HT-29 (cell line): ENCODE measurements at places on chromosomes 11 and 22. TPM values are rescaled to one million over a fixed set of nuclear protein-coding genes. Genes with fewer than 3 reads are reported as not detected.

- no peak for DNase-seq
These were observed 93.9 kb downstream of the TRMU start for GRCh38 chr22:46429325-46429853.

- no peak for DNase-seq
These were observed 597.2 kb downstream of the DLG2 start for GRCh38 chr11:85029964-85030363.

GRCh38 chr11:10095412-10096208, 198.4 kb downstream of the SBF2 start:
- no peak for DNase-seq

- DNase-seq, result no peak
These were observed 97.7 kb downstream of the NXPE2 start for GRCh38 chr11:114775875-114776621.

DNA sequence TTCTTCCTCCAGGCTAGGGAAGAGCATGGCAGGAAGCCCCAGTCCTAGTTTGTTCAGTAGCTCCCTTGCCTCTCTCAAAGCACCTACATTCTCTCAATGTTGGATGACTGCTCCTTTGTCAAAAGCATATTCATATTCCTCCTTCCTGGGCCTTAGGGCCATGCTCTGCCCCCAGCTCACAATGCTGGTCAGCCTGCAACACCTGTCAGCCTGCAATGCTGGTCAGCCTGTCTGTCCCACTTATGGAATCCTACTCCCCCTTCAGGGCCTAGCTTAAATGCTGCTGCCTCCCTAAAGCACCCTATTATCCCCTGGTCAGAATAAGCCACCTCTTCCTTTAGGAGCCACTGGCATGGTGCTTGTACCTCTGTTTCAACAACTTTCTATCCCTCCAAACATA, 45.2 kb downstream of the SERGEF start:
- no peak for DNase-seq

Gene OR10G4
- not detected in 2 replicates for total RNA-seq

Gene ELFN2
- 0.03 TPM in 1 of 2 replicates, not detected in the other for total RNA-seq

Gene CBLIF
- not detected in 2 replicates for total RNA-seq

Gene CARD16
- not detected in 2 replicates for total RNA-seq
